Activated naive CD4-positive, alpha-beta T cell treated with anti-CD3 and anti-CD28 coated beads, Interleukin-2, amount 50 U/mL, for 16 hours (primary cell): ENCODE measurements at places on chromosomes 11 and 22.

- DNase-seq, result no peak
Measured at GRCh38 chr22:17268501-17269223, 49.4 kb upstream of the ADA2 start.

DNA sequence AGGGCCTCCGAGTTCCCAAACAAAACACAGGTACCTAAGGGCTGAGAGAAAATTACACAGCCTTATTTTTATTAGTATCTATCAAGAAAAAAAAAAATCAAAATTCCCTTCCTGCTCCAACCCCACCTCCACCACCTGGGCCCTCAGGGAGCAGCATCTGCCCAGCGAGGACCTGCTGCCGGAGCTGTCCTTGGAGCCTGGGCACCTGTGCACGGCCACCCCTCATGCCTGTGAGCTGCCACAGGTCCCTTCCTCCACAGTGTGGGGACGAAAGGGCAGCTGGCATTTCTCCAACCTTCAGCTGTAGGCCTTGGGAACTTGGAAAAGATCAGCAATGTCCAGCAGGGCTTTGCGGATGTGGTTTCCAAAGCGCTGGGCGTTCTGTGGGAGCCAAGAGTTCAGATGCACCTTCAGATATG lies 6.3 kb upstream of the SYCE3 start:
- no peak for DNase-seq

GRCh38 chr11:15927864-15928217 lies 428.5 kb downstream of the SOX6 start:
- DNase-seq, result no peak

- DNase-seq, result no peak
Measured at GRCh38 chr11:120500414-120501071, 11.0 kb upstream of the GRIK4 start.

DNA sequence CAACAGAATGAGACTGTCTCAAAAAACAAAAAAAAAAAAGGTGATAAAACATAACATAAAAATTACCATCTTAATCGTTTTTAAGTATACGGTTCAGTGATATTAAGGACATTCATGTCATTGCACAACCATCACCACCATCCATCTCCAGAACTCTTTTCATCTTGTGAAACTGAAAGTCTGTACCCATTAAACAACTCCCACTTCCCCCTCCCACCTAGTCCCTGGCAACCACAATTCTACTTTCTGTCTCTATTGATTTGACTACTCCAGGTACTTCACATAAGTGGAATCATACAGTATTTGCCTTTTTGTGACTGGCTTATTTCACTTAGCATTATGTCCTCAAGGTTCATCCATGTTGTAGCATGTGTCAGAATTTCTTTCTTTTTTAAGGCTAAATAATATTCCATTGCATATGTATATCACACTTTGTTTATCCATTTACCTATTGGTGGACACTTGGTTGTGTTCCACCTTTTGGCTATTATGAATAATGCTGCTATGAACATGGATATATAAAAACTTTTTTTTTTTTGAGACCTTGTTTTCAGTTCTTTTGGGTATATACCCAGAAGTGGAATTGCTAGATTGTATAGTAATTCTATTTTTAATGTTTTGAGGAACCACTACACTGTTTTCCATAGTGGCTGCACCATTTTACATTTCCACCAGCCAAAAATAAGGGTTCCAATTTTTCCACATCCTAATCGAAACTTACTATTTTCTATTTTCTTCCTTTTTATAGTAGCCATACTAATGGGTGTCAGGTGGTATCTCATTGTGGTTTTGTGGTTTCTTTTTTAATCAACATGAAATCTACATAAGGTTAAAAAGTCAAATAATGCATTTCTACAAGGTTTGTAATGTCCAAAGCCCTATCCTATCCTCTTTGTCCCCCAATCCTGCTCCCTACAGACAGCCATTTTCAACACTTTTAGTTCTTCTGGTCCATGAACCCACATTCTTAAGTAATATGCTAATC lies 23.4 kb upstream of the PIK3C2A start:
- DNase-seq, result peak; percentile 52

DNA sequence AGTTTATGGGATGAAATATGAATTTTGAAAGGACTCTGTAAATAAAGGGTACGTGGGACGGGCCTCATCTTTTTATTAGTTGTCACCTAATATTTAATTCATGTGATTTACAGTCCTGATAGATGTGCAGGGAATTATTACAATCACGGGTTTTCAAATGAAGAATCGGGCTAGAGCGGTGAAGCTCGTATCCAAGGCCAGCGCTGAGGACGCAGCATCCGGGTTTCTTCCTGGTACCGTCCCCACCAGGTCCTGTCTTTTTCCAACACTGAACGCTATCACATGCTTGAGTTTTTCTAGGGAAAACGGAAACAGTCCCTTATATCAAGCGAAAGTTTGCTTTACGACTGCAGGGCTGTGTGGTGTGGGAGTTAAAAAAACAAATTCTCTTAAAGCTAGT lies 787 bp downstream of the SMDT1 start:
- DNase-seq, result no peak

- no peak for DNase-seq
Measured at GRCh38 chr11:69641681-69642548, 959 bp downstream of the CCND1 start.

- no peak for DNase-seq
Measured at GRCh38 chr22:48478529-48479265, 1349.0 kb downstream of the BRD1 start.

GRCh38 chr11:107743191-107743590 lies 31.3 kb upstream of the SLN start:
- no peak for DNase-seq

GRCh38 chr22:23178512-23179254 lies 1.6 kb upstream of the BCR start:
- peak; percentile 63 for DNase-seq

DNA sequence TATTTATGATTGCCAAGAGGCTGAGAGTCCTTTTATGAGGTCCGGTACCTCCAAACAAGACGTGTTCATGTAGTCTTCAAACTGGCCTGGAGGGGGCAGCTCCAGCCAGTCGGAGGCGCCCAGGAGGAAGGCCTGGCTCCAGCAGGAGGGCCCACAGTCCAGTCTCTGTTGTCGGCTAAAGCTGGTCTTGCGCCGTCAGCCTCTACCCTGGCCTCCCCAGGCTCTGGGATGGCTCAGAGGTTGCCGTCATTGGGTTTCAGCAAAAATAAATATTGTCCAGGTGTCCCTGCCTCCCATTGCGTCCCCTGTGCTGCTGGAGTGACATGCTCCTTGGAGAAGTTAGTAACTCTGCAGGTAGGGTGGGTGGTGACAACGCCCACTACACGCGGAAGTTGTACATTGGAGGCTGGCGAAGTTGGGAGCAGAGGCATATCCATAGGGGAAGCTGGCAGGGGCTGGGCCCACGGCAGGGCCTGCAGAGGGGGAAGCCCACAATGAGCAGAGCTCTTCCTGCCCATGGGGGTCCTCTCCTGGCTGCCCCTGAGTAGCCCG lies 1.0 kb upstream of the SLC25A1 start:
- DNase-seq, result peak; percentile 36

DNA sequence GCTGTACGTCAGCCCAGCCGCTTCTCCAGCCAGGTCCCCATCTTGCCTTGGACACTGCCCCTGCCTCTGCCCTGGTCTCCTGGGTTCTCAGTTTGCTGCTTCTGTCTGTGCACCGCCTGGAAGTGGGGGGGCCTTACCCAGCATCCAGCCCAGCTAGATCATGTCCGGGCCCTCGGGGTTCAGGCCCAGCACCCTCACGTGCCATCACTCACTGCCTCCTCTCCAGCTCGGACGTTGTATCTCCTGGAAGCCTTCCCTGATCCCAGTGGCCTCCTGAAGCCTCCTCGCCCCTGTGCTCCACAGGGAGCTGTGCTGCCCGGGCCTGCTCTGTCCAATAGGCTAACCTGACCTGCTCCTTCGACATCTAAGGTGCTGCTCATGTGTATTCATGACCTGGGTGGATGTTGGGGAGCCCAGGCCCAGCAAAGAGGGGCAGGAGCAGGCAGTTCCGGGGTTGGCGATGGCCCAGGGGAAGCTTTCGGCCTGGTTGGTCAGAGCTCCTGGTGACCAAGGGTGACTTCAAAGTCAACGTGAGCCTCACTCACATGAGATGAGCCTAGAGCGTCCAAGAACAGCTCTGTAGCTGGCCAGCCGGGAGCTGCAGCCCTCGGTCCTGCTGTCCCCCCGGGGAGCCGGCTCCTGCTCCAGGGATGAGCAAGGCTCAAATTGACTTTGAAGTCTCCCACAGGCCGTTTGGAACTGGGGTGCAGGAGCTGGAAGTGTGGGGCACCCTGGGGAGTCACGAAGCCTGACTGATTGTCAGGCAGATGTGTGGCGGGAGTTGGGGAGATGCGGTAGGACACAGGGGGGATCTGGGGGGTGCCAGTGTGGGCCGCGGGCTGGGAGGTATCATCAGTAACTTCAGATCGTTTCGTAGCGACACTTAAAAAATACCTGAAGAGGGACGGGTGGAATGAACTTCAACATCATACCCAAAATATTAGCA lies 5.2 kb upstream of the ASCL2 start:
- no peak for DNase-seq

DNA sequence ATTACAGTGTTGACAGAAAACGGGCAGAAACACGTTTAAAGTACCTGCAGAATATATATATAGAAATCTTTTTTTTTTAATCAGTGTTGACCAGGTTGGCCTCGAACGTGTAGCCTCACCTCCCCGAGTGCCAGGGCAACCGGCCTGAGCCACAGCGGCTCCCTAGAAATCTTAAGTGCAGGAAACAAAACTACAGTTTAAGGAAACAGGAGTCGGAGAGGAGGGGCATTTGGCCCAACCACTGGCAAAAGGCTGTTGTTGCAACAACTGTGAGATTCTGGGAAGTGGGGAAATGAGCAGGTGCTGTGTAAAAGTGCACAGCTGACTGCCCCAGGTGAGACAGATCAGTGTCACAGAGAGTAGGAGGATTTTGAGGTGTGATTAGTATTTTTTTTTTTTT lies 3.7 kb downstream of the YWHAH start:
- no peak for DNase-seq

GRCh38 chr11:65785319-65786007 lies 1.4 kb upstream of the OVOL1 start:
- DNase-seq, result no peak

DNA sequence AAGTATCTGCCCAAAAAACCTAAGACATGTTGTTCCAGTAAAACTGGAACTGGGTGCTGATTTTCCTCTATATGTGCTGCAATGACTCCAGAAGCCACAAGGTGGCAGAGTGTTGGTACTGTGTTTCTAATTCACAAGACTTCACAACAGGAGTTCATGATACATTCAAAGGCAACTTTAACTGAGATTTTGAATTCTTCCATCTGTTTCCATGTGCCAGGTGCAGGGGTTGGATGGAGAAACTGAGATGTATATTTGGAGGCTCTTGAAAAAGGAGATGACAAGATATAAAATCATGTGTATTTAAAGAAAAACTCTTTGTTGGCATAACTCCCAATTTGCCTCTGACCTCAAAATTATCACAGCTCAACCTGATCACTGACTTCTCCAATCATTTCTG lies 1098.6 kb upstream of the CCDC90B start:
- no peak for DNase-seq

- DNase-seq, result no peak
Measured at GRCh38 chr11:68659158-68659921, 25.0 kb upstream of the GAL start.

GRCh38 chr11:85536438-85536837 lies 90.7 kb downstream of the DLG2 start:
- no peak for DNase-seq

DNA sequence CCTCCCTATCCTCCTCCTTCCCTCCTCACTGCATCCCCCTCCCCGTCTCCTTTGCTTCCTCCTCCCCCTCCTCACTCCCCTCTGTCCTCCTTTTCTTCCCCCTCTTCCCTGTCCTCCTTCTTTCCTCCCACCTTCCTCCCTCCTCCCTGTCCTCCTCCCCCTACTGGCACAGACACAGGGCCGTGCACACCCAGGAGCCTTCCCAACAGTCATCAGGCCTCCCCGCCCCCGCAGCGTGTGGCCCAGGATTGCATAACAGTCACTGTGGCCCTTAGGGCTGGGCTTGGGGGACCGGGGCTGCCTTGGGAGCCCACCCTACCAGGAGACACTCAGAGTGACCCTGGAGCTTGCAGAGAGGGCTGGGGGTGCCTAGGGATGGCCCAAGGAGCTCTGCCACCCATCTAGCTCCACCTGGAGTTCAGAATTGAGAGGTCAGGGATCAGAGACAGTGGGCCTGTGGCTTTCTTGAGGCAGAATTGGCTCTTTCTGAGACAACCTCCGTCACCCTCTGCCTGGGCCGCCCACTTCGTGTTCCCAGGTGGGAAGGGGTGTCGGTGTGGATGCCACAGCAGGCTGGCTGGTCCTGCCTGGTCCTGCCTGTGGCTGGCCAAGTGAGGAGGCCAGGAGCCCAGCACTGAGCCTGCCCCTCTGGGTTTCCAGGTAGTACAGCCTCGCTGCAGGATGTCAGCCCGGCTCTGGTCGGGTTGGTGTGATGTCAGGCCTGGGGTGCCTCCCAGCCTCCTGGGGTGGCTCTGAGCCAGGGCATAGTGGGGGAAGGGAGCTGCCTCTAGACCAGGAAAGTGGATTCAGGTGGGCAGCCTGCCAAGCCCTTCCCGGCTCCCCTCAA lies 1.6 kb downstream of the SPI1 start:
- no peak for DNase-seq

DNA sequence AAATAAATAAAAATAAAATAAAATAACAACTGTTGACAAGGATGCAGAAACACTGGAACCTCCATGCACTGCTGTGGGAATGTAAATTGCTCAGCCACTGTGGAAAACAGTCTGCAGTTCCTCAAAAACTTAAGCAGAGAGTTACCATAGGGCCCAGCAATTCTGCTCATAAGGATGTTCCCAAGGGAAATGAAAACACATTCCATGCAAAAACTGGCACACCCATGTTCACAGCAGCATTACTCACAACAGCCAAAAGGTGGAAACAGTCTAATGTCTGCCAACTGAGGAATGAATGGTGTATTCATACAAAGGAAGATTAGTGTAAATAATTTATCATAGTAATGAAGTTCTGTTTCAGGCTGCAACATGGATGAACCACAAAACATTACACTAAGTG lies 3.2 kb upstream of the KRTAP5-10 start:
- no peak for DNase-seq

- DNase-seq, result no peak
Measured at GRCh38 chr11:25733777-25734176, 598.2 kb upstream of the ANO3 start.

DNA sequence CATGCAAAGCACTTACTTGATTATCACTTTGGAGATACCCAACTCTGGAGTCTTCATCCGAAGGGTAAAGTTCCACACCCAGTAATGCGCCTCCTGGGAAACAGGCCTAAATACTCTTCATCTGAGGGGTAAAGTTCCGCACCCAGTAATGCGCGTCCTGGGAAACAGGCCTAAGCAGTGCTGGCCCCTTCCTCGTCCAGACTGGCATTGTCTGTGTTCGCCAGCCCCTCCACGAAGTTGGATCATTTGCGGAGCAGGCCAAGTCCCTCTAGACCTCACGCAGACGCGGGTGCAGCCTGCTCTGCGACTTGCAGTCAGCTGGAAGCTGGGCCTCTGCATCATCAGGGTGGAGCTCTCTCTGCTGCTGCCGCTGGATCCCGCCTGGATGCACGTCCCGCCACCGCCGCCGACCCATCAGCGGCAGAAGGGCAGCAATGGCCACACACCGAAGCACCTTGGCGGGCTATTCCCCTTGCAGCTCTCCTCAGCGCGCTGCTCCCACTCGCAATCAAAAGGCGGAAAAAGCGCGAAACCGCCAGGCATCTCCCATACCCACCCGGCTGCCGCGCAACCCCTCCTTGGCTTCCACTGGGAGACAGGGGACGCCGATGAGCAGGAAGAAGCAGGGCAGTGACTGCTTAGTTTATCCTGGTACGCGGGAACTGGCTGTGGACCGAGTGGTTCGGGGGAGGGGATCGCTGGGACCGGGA lies 34.1 kb upstream of the GLYATL1 start:
- DNase-seq, result no peak
